Hindlimb muscle (tissue), 1 donor: ENCODE measurements at places on chromosomes 13 and 19. TPM values are rescaled to one million over a fixed set of nuclear protein-coding genes. Genes with fewer than 3 reads are reported as not detected.

DNA sequence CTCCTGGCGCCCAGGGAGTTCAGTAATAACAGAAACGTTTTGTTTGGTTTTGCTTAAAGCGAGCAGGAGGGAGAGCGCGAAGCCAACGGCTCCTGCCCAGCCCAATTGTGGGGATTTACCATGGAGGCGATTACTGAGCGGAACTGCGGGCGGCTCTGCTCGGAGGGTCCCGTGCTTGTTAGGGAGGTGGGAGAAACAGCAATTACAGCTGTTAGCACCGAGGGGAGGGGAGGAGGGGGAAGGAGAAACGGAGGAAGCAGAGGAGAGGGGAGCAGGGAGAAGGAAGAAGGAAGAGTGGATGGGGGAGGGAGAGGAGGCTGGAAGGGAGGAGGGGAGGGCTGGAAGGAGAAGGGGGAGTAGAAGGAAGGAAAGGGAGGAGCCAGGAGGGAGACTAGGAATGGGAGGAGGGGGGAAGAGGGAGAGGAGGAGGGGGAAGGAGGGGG, 7.7 kb upstream of the ONECUT3 start:
- no peak for DNase-seq

DNA sequence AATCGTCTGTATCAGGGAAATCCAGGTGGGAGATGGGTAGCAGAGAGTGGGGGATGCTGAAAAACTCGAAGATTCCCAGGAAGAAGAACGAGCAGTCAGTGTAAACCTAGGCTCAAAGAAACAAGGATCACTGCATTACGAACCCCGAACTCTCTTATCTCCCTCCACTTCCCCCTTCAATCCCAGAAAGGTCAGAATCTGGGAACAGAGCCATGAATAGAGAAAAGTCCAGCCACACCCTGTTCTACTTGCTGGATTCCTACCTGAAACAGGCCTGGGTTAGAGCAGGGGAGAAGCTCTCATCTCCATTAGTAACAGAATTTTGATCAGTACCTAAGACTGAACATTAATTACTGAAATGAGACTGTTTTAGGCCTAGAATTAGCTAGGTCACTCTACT, 24.4 kb downstream of the EPSTI1 start:
- no peak for DNase-seq

DNA sequence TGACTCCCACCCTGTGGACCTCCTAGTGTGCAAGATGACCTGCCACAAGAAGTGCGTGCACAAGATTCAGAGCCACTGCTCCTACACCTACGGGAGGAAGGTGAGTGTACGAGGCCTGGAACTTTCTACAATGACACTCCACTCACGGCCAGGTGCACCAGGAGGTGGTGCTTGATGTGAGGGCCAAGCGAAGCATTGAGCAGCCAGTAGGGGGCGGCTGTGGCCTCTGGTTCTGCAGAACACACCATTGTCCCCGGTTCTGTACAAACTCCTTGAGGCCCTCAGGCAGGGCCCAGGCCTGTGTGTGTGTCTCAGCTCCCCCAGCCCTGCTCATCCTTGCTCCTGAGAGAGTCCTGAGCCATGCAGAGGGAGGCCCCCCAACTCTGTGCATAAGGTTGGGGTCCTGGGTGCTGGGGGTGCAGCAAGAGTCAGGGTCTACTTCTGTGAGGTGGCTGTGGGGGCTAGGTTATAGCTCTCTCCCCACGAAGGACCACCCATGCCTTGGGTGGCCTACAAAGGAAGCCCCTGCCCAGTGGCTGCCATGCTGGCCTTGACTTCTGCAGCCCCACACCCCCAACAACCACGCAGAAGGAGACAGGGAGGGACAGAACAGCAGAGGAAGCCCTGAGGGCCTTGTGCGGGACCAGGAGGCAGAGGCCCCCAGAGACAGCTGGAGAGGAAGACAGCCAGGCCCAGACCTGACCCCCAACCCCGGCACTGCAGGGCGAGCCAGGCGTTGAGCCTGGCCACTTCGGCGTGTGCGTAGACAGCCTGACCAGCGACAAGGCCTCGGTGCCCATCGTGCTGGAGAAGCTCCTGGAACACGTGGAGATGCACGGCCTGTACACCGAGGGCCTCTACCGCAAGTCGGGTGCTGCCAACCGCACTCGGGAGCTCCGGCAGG, 9.7 kb upstream of the USE1 start:
- no peak for DNase-seq

- DNase-seq, result no peak
Measured at GRCh38 chr13:64697226-64697625, 2532.9 kb downstream of the PCDH9 start.

- no peak for DNase-seq
Measured at GRCh38 chr19:30112171-30112570, 170.1 kb downstream of the URI1 start.

GRCh38 chr19:36032251-36033104, at the start of gene CLIP3:
CLIP3 (minus strand) TSS chr19:36032873; CDS start chr19:36032357, 516 bp downstream.
- peak; percentile 83 for DNase-seq

DNA sequence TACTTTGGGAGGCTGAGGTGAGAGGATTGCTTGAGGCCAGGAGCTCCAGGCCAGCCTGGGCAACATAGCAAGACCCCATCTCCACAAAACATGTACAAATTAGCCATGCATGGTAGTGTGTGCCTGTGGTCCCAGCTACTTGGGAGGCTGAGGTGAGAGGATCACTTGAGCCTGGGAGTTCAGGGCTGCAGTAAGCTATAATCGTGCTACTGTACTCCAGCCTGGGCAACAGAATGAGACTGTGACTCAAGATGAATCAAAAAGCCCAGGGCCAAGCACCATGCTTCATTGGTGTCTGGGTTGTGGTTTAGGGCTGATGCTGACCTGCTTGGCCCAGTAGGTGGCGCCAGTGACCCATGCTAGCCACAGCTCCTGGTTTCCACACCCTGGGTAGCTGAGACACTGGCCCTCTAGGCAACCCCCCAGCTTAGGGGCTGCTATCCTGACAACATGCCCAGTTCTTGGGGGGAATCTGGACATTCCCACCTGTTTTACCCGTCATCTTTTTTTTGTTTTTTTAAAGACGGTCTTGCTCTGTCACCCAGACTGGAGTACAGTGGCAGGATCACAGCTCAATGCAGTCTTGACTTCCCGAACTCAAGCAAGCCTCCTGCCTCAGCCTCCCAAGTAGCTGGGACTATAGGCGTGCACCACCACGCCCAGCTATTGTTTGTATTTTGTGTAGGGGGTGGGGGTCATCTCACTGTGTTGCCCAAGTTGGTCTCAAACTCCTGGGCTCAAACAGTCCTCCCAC, 5.5 kb downstream of the CCDC124 start:
- peak; percentile 67 for DNase-seq

DNA sequence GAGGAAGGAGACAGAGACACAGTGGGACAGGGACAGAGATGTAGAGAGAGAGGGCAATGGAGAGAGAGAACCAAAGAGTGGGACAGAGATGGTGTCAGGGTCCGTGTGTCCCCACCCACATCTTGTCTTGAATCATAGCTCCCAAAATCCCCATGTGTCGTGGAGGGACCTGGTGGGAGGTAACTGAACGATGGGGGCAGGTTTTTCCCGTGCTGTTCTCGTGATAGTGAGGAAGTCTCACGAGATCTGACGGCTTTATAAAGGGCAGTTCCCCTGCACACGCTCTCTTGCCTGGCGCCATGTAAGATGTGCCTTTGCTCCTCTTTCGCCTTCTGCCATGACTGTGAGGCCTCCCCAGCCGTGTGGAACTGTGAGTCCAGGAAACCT, 7.5 kb upstream of the PLA2G4C start:
- no peak for DNase-seq

- DNase-seq, result no peak
Measured at GRCh38 chr13:71054358-71054757, 812.6 kb downstream of the DACH1 start.

DNA sequence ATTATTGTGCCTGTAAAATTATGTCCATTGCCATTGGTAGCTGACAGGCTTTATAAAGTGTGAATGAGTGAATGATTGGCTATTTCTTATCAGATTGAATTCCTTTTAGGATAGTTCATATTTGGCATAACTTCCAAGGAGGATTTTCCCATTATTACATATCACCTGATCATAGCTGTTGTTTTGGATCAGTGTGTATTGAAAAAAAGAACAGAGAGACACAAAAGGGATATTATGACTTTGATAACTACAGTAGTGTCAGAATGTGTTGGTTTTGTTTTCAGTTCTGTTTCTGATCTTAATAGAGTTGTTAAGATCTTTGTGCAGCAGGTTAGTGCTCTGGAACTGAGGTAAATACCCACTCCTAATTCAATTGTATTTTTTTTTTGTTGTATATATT, 103.8 kb downstream of the LRCH1 start:
- no peak for DNase-seq

- DNase-seq, result no peak
Measured at GRCh38 chr19:38792250-38793111, 3.5 kb downstream of the LGALS7B start.

DNA sequence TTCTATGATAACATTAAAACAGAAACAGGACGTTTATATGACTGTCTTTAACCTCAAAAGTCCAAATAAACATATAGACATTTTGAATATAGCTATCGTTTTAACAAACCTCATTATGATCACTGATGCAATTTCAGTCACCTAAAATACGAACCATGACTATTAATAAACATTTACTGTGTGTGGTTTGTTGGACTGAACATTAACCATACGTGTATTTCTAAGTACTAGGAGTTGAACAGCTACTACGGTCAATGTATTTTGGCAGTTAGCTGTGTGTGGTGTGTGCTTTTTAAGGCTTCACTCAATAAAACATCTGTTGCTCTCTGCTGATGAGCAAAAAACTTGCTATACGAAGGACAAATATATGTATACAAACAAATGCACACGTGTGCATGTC, 281.4 kb downstream of the ABCC4 start:
- no peak for DNase-seq

GRCh38 chr19:19534556-19535265, 3.4 kb upstream of the CILP2 start:
- no peak for DNase-seq

DNA sequence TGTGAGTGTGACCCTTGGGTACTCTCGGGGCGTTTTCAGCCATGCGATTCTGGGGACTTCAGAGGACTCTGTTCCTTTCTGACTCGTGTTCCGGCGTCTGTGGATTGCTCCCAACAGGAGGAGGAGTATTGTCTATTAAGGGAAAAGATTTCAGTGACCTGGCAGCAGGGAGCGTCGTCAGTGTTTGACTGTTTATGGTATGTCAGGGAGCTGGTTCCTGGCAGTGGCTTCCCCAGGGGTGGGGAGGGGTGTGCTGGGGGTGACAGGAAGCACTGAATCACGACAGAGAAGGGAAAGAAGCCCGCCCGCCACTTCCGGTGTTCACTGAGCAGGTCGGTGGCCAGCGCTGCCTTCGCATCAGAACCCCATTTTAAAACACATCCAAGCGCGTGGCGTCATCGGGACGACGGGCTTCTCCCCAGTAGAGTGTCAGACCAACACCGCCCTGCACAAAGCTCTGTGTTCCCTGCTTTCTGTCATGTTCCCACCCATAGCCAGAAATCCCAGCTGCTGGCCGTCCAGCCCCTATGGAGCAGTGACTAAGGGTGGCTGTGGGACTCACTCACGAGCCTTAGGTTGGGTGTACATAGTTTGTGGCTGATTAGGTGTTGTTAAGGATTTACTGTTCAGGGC, 33.8 kb downstream of the COL4A2 start:
- no peak for DNase-seq

GRCh38 chr13:113551081-113552000, 33.2 kb upstream of the TFDP1 start:
- no peak for DNase-seq

DNA sequence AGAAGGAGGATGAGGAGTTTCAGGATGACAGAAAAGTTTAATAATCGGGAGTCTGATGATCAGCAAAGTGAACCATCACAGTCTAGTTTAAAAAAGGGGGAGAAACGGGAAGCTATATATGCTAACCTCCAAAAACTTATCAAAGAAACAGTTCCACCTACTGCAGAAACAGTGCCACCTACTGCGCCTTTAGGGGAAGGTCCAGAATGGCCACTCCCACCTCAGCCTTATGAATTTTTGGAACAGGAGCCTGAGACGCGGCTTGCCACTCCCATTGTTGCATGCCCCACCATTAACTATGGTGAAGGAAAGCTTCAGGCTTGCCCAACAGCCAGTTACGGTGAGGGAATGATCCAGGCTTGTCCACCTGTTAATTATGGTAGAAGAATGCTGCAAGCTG, 929.0 kb downstream of the SLITRK6 start:
- DNase-seq, result no peak

DNA sequence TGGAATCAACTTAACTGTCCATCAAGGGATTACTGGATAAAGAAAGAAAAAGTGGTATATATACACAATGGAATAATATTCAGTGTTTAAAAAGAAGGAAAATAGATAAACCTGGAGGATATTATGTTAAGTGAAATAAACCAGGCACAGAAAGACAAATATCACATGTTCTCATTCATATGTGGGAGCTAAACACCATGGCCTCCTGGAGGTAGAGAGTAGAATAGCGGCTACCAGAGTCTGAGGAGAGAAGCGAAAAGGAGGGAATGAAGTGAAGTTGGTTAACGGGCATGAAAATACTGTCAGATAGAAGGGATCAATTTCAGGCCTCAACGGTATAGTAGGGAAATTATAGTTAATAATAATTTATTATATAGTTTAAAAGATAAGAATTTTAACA, 147.5 kb upstream of the OBI1 start:
- DNase-seq, result no peak

- no peak for DNase-seq
Measured at GRCh38 chr19:49716154-49716553, 25.2 kb downstream of the CPT1C start.

DNA sequence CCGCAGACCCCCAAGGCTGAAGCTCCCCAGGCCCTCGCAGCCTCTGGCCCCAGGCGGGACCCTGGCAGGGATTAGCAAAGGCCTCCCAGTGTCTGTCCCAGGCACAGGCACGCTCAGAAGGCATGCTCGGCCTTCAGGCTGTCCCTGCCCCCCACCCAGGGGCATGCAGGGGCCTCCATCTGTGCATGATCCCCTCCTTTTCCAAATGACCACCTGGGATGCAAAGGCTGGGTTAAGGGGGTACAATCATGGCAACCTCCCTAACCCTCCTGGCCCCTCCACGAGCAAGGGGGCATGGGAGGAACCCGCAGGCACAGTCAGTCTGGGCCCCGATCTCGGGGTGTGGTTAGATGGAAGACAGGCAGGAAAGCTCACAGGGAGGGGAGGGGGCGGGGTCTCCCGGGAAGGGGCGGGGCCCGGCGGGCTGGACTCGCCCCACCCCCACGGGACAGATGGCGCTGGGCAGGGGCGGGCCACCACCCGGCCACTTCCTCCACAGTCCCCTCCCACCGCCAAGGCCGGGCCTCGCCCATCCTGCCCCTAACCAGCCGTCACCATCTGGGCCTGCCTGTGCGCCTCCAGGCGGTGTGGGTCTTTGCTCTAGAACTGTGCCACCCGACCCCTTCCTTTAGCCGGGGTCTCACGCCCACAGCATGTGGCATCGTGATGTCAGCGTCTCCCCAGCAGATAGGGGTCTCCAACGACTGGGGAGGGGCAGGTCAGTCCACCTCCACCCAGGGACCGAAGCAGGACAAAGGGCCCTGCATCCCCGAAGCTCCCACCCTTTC, 7.0 kb upstream of the REXO1 start:
- DNase-seq, result peak; percentile 67

- DNase-seq, result no peak
Measured at GRCh38 chr13:76764429-76764828, 121.8 kb downstream of the KCTD12 start.

- DNase-seq, result no peak
Measured at GRCh38 chr13:102517959-102518358, 78.8 kb upstream of the TPP2 start.

The FAM216B gene
- polyA plus RNA-seq, result 0.06 TPM

The ZNF560 gene
- 0.53 TPM for polyA plus RNA-seq

The PCDH17 gene
- 6.1 TPM for polyA plus RNA-seq

The ZNF415 gene
- polyA plus RNA-seq, result 9.6 TPM

The LILRA1 gene
- 0.56 TPM for polyA plus RNA-seq

The RPL28 gene
- 1,898 TPM for polyA plus RNA-seq

The PSG1 gene
- not detected for polyA plus RNA-seq

The CLEC17A gene
- polyA plus RNA-seq, result not detected

The FGF22 gene
- polyA plus RNA-seq, result 0.28 TPM

The EPSTI1 gene
- polyA plus RNA-seq, result 2.6 TPM

The LILRB2 gene
- polyA plus RNA-seq, result 2.7 TPM
